Vagina (tissue), 2 donors: ENCODE measurements at places on chromosomes 1 and 21.

- no peak for DNase-seq
These were observed 159.3 kb upstream of the LMO4 start for GRCh38 chr1:87169263-87169910.

DNA sequence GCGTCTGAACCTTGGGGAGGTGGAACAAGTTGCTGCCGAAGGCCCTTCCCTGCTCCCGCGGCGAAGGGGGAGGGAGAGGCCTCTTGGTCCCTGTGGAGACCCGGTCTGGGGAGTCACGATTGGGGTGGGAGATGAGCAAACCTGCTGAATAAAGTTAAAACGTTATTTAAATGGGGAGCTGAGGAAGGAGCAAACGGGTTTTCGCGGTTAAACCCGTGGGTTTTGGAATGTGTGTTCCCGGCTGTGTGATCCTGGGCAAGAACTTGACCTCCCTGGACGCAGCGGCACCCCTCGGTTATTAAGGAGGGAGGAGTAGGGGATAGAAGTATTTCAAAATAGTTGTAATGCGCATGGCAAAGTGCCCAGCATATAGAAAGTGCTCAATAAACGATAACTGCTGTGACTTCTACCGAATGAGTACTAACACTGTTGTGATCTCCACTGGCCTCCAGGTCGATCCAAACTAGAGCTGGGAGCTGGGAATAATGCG is 3.4 kb downstream of the FAM110D start:
- DNase-seq, result no peak

DNA sequence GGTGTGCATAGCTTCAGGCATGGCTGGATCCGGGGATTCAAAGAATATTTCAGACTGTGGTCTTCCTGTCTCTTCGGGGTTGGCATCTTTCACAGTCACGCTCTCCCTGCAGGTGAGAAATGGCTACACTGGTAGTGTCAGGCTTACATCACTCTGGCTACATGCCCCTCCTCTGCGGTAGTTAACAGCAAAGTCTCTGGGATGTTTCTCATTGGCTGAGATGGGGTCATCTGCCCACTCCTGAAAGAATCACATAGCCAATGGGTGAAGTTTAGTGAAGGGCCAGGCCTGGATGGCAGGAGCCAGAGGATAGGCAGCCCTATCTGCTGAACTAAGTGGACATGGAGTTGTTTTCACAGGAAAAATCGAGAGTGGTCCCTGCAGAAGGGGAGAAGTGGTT is 356.5 kb downstream of the MATN1 start:
- no peak for DNase-seq

DNA sequence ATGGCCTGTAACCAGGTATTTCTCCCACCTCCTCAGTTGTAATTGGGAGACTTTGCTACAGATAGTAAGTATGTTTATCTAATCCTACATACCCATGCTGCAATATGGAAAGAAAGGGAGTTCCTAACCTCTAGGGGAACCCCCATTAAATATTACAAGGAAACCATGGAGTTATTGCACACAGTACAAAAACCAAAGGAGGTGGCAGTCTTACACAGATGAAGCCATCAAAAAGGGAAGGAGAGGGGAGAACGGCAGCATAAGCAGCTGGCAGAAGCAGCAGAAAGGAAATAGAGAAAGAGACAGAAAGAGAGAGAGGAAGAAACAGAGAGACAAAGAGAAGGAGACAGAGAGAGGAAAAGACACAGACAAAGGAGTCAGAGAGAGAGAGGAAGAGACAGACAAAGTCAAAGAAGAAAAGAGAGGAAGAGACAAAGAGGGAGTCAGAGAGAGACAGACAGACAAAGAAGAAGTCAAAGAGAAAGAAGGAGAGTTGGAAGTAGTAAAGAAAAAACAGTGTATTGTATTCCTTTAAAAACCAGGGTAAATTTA is 142.9 kb downstream of the FASLG start:
- no peak for DNase-seq

- DNase-seq, result no peak
These were observed 98.2 kb downstream of the PTPN14 start for GRCh38 chr1:214453109-214453722.

DNA sequence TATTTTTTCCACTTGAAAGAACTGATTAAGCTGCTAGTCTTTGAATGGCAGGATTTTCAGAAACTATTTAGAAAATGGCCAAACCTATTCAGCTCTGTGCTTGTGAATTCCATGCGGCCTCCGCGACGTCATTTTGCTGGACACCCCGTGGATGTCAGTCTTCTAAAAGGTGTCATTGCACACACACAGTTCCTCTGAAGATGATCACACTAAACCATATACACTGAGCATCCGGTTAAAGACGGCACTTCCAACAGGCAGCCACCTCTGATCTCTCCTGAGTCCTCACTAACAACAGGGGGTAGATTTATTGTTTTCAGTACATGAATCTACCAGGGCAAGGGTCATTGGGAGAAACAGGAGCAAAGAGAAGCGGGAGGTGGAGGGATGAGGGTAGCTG is 9.1 kb downstream of the CFAP74 start:
- no peak for DNase-seq

DNA sequence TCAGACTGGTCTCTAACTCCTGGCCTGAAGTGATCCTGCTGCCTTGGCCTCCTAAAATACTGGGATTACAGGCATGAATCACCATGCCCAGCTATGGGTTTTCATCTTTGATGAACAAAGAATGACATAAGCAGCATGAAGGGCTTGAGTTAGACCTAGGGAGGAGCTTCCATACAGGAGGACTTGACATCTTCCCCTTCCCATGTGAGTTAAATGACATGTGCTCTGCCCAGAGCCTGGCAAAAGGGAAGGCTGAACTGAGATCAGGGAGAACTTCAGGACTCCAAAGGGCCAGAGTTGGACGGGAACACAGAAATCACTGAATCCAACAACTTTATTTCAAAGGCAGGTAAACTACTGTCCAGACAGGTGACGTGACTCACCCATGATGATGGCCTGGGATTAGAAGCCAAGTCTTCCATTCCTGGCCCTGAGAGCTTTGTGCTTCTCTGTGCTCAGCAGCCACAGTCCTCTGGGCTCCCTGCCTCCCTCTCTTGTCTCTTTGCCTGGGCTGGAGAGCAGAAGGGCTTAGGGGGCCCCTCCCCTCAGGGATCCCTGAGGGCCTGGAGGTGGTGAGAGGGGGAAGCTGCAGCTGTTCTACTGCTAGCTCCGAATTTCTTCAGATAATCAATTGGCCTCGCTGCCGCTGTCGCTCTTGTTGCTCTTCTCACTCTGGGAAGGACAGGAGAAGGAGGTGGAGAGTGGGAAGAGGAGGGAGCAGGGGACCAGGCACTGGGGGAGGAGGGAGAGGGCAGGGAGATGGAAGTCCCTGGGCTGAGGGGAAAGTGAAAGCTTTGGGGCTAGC is 7.6 kb downstream of the NHLH1 start:
- DNase-seq, result peak; percentile 84

DNA sequence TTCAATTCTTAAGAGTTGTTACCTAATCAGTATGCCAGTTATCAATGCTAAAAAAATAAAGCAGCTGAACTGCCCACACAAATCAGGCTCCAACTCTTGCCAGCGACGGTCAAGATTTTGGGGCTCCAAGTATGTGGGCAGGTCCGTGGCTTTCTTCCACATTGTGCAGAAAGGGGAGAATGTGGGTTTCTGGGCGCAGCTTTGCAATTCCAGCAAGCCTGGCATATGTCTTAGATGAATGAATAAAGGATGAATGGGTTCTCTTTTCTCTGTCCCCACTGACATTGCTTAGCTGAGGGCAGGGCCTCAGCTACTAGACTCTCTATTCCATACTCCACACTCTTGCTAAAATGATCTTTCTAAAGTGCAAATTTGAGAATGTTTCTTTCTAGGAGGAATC is 42.4 kb downstream of the NENF start:
- no peak for DNase-seq

DNA sequence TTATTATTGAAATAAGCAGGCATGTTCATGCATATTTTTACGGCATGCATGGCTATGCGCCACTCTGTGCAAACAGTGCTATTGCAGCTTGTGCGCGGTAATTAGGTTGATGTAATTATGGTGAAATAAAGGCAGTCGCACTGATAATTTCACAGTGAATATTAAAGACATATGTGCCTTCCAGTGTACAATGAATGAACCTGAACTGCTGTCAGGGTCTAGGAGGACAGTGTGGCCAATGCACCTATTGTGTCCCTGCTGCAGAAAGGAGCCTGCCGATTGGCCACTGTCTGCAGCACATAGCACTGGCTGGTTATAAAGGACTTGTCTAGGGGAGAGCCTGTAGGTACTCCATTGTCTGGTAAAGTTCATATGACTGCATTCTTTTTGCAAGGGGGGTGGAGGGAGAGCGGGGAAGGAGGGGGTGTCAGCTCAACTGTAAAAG is 340.4 kb downstream of the USP25 start:
- DNase-seq, result peak; percentile 85

- DNase-seq, result no peak
These were observed 79.7 kb downstream of the KIF26B start for GRCh38 chr1:245234217-245235081.
